Right lung (tissue), 10 donors: ENCODE measurements at places on chromosomes 3 and 15. TPM values are rescaled to one million over a fixed set of nuclear protein-coding genes. Genes with fewer than 3 reads are reported as not detected.

The NECTIN3 gene
- 75.7 TPM for polyA plus RNA-seq

GRCh38 chr3:61960976-61961375 lies 399.6 kb downstream of the PTPRG start:
- DNase-seq, result no peak

- no peak for DNase-seq
Observed at GRCh38 chr3:52092891-52093290, 36.5 kb upstream of the DUSP7 start.

DNA sequence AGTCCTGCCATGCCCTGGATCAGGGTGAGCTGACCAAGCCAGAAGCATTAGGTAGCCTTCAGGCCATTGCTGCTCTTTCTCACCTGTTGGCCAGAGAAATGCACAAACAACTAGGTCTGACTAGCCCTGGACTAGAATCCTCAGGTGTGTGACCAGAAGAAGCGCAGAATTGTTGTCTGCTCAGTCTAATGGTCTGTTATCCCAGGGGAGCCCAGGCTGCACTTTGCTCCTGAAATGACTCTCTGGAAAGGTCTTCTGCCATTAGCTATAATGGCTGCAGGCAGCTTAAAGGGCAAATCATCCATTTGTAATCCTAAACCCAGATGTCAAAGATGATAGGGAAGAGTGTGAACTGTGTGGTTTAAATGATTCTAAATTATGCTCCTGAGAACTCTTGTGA lies 246.1 kb downstream of the NFKBIZ start:
- DNase-seq, result no peak

- no peak for DNase-seq
Observed at GRCh38 chr15:88949734-88950400, 36.7 kb upstream of the MFGE8 start.

DNA sequence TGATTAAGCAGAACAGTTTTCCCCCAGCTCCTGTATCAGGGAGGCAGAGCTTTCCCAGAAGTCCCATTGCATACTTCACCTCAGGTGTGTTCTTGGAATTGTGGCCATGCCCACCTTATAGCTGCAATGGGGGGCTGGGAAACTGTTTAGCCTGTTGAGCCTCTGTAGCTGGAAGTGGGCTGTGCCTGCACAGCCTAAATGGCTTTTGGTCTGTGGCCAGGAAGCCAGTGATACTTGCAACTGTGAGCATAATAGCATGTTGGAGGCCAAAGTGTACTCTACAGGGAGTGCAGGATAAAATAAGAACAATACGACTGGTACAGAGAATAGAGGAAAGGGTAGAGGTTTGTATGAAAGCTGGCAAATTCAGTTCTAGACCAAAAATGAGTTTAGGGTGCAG lies 248.5 kb downstream of the PTPRG start:
- DNase-seq, result peak; percentile 62

DNA sequence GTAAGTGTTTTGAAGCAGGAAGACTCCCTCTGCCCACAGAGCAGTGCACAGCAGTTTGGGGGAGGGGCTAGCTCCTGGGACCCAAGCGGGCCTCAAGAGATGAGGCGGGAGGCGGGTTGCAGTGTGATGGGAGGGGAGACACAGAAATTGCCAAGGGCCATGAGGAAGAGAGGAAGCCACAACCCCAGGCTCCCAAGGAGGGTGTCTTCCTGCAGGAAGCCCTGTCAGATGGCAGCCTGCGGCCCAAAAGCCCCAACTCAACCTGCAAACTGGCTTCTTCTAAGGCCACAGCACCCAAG lies 7.3 kb upstream of the ISLR2 start:
- no peak for DNase-seq

DNA sequence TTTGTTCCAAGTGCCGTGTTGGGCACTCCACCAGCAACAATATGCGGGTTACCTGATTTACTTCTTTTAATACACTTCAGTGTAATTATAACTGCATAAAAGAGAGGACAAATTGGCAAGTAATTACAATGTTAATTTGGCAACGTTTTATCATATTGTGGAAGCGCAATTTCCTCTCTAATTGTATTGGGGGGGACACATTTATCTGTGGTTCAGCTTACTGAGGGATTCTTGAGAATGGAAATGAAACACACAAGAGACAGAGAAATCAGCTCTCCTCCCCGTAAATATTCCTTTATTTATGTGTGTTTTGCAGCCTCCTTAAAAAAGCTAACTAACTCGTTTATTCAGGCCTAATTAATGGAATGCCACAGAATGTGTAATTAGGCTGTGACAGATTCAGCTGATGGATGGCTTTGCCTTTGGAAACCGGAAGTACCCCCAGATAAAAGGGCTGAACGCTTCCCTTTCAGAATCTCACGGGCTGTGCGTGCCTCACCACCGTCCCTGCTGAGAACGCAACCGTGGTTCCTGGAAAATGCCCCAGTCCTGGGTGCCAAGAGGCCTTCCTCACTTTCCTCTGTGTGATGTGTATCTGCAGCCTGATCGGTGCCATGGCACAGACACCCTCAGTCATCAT lies 247.1 kb upstream of the ST8SIA2 start:
- no peak for DNase-seq
